ENCODE measurements at places on chromosomes 3 and 15.

DNA sequence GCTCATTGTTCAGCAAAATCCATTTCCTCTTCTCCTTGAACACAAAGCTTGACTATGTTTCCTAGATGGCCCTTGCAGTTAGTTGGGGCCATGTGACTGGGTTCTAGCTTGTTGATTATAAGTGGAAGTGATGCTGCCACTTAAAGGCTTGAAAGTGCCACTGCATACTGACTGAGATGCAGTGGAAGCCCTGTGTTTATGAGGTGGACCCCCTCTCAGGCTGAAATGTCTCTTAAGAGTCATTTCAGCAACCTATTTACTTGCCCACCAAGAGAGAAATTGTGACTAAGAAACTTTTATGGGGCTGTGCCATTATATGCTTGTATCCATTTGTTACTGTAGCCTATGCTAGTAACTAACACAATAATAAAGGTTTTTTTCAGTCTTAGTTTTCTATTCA, 8.4 kb upstream of the ANP32A start:
- no peak for DNase-seq

GRCh38 chr3:183370391-183370790, 58.0 kb downstream of the MCF2L2 start:
- DNase-seq: no peak

DNA sequence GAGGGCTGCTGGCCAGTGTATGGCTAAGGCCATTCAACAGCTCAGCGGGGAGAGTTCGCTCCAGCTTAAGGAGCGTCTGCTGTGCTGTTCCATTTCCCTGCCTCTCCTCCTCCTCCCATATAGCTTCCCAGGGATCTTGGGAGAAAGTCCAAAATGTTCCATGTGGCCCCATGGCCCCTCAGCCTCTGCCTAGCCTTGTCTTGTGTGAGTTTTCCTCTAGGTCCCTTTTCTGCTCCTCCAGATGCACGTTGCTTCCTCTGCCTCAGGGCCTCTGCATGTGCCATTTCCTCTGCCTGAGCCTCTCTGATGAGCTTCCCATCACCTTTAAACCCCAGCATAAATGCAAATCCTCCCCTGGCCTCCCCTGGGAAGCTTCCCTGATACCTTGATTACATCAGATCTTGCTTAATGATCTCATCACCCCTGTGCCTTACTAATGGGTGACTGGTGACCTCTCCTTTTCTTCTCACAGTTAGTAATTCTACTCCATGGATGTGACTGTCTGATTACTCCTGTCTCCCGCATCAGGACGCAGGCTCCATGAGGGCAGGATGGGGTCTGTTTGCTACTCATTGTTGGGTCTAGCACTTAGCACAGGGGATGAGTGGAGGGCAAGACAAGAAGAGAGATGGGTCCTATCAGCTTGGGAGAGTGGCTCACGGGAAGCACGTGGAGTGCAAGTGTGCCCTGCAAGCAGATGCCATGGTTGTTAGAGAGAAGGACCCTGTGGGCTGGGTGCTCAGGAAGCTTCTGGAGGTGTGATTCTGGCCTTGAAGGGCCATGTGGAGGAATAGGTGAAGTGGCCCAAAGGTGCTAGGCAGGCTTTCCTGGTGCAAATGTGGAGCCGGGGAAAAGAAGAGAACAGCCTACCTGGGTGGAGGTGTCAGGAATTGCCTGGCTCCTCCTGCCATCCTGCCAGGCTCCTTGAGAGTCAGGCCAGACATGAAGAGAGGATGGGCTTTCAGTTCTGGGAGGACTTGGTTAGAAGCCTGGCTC, 23.8 kb downstream of the ITGA11 start:
- no peak for DNase-seq

GRCh38 chr3:155188031-155188430, 105.5 kb downstream of the STRIT1 start:
- DNase-seq: no peak

GRCh38 chr15:50151476-50151875, 30.5 kb upstream of the SLC27A2 start:
- no peak for DNase-seq

DNA sequence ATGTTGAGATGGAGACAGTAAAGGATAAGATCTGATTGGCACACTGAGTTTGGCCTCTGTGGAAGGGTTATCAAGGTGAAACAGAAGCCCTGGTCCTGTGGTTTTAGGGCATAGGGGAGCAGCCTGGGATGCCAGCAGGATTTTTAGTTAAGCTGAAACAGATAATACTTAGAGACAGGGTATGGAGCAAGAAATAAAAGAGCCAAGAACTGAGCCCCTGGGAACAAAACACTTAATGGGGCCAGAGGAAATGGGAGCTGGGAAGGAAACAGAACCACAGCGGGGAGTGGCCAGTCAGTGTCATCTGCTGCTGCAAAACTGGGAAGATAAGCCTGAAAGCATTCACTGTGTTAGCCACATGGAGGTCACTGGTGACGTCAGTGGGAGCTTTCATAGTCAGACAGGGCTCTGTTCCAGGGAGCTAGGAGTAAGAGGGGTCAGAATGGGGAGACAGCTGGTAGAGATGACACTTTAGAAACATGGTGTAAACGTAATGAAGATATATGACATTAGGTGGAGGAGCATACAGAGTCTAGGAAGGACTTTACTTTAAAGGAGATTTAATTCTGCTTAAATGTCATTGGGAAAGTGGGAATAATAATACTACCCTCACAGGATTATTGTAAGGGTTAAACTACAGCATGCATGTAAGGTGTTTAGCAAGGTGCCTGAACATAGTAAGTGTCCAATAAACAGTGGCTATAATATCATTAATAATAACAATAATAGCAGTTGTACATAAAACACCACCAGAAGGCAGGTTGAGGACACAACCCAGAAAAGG, 172.7 kb upstream of the CTNNB1 start:
- DNase-seq: no peak

- DNase-seq: no peak
These were observed 18.6 kb upstream of the TRPC1 start for GRCh38 chr3:142705198-142705597.

GRCh38 chr3:69411346-69411745, 25.5 kb upstream of the FRMD4B start:
- DNase-seq: no peak

DNA sequence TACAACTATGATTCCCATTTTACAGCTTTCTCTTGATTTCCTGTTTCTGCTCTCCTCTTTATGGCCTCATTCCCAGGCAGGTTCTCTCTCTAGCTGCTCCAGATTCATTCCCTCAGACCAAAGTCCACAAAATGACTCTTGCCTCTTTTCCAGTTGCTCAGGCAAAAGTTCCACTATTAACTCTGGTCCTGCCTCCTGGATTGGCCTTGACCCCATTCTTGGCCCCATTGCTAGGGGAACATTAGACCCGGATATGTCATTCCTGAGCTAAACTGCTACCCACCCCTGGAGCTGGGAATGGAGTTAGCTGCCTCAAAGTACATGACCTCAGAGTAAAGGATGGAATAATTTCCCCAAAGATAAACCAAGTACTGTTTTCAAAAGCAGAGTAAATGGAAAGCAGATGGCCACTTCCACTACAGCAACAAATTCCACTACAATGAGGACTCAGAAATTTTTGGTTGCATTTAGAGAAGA, 73.0 kb upstream of the GAP43 start:
- no peak for DNase-seq

- DNase-seq: no peak
These were observed at the start of gene GJD2 for GRCh38 chr15:34754674-34755418. TSS of gene GJD2 (minus strand) at chr15:34754998. CDS start at chr15:34754488, 510 bp downstream.

DNA sequence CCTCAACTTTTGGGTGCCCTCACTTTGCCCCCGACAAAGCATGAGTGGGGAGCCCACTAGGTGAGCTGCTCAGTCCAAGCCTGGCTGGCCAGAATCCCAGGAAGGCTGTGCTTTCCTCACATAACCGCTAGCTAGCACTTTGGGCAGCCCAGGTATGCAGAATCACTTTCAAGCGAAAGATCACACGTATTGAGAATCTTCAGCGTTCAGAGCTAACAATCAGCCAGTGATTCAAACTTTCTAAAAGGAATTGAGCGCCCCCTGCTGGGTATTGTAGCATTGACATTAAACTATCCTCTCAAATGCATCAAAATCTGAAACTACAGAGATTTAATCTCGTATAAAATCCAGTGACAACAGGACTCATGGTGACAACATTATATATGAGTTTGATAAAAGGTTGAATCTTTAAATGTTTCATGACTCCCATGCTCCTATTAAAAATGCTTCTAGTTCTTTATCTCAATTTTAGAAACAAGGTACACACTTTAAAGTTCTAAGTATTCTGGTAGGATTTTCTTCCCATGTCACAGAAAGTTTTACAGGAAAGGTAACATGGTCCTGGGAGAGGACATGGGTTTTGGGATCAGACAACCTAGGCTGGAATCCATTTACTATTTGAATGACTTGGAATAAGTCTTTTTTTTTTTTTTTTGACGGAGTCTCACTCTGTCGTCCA, 11.8 kb downstream of the ANAPC13 start:
- peak; percentile 82 for DNase-seq

DNA sequence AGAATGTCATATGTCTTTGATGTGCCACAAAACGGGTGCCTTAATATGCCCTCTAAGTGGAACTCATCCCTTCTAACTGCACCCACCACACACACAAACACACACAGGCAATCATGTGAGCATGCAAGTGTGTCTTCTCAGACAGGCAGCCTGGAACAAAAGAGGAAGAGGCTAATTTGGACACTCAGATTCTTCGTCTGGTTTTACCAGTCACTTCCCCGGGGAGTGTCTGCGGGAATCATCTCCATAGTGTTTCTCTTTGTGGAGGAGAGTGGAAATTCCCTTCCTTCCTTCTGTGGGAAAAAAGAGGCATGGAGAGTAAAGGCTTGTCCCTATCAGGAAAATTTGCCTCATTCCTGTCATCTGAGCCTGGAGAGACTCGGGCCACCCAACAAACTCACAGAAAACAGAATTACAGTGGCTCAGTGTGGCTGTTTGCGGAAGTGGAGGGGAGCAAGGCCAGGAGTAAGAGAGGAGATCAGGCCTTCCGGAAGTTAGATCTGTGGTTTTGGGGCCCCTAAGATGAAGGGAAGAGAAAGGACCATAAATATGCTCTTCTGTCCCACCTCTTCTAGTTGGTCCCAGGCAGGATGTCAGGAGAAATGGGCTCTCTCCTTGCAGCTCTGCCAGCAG, 212.6 kb upstream of the SEMA6D start:
- no peak for DNase-seq

DNA sequence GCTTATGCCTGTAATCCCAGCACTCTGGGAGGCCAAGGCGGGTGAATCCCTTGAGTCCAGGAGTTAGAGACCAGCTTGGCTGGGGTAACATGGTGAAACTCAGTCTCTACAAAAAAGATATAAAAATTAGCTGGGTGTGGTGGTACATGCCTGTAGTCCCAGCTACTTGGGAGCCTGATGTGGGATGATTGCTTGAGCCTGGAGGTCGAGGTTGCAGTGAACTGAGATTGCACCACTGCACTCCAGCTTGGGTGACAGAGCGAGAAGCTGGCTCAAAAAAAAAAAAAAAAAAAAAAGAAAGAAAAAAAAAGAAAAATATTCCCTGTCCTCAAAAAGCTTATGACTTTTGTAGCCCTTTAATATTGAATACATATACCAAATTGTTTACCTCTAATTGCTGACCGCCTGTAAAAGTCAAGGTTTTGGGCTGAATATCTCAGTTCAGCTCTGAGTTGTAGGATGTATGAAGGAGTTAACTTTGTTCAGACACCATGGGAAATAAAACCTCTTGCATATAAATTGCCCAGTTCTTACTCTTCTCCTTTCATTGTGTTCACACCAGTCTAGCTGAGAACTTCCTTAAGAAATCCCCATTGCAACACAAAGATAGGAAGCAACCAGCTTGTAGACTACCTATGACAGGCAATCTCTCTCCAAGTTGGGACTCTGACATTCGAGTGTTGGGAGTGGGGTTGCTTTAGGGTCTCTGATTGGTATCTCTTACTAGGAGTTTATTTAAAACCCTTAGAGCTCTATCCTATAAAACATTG, 97.6 kb upstream of the RASGRP1 start:
- DNase-seq: no peak

- no peak for DNase-seq
These were observed 46.3 kb downstream of the GABRG3 start for GRCh38 chr15:27017168-27017809.

DNA sequence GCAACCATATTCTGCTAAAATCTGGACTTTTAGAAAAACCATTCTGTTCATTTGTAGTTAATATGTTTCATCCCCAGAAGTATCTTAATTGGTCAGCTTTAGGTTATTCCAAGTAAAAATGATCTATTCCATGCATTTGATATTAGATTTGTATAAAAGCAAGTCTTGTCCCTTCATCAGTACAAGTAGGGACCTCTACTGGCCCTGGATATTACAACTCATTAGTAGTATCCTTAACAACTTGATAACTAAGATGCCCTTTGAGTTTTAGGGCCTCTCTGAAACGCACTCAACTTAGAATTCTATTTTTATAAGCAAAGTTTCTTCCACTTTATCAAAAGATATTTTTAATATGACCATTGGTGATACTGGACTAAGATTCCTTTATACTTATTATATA, 25.3 kb upstream of the SELENOT start:
- DNase-seq: no peak

- DNase-seq: no peak
These were observed 420.6 kb downstream of the MECOM start for GRCh38 chr3:169242708-169243513.

DNA sequence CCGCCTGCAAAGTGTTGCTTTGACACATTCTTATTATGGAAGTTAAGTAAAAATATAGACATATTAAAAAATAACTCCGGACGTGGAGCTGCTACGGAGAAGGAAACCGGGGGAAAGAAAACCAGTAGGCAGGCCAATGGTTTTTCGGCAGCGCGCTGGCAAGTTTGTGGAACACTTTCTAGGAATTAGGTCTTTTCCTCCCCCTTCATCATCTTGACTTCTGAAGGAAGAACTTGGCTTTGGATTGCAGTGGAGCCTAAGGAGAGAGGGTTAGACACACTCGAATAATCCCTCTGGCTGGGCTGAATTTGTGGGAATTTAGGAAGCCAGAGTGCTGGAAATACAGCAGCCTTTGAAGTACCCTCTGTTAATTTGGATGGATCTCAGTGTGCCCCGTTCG, 317 bp downstream of the ROBO2 start:
- no peak for DNase-seq

DNA sequence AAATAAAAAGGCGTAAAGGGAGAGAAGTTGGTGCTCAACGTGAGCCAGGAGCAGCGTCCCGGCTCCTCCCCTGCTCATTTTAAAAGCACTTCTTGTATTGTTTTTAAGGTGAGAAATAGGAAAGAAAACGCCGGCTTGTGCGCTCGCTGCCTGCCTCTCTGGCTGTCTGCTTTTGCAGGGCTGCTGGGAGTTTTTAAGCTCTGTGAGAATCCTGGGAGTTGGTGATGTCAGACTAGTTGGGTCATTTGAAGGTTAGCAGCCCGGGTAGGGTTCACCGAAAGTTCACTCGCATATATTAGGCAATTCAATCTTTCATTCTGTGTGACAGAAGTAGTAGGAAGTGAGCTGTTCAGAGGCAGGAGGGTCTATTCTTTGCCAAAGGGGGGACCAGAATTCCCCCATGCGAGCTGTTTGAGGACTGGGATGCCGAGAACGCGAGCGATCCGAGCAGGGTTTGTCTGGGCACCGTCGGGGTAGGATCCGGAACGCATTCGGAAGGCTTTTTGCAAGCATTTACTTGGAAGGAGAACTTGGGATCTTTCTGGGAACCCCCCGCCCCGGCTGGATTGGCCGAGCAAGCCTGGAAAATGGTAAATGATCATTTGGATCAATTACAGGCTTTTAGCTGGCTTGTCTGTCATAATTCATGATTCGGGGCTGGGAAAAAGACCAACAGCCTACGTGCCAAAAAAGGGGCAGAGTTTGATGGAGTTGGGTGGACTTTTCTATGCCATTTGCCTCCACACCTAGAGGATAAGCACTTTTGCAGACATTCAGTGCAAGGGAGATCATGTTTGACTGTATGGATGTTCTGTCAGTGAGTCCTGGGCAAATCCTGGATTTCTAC, at the start of gene RARB:
Gene RARB, plus strand, starts transcription at position 322 of the 847 bp plus-strand sequence. Its CDS starts 469 bp downstream, at position 791.
- DNase-seq: no peak
